ENCODE measurements at places on chromosomes 7 and 10.

GRCh38 chr10:44929356-44930255, 18.5 kb downstream of the TMEM72 start:
- no peak for DNase-seq

DNA sequence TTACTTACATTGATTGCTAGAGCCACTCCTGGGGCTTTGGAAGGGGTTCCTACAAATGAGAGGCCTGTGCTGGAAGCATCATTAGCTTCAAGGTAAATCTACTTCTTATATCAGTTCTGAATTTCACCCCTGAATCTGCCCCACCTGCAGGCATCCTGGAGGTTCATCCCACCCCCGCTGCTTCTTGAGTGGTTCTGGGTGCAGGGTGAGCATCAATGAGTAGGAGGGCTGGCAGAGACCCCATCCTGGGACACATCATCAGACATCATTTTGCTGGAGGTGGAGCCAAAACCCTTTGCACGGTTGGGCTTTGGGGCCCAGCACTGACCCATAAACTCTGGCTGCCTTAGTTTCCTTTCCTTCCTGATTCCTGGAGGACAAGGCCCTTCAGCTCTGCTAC, 143.7 kb downstream of the PTPN20 start:
- DNase-seq: no peak

DNA sequence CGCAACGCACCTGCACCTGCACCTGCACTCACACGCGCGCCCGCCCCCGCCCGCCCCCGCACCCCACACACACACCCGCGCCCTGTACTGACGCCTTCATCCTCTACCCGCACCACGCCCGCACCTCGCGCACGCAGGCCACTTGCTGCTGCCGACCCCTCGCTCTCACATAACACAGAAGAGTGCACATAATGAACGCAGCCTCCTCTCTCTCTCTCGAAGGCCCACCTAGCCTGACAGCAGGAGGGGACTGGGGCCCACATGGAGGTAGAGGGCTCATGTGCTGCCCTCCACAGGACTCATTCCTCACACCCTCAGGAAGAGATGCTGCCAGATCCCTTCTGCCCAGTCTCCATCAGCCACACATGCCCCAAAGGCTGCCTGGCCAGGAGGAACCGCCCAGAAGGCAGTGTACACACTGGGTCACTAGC, 432 bp upstream of the CAMK2B start:
- no peak for DNase-seq

DNA sequence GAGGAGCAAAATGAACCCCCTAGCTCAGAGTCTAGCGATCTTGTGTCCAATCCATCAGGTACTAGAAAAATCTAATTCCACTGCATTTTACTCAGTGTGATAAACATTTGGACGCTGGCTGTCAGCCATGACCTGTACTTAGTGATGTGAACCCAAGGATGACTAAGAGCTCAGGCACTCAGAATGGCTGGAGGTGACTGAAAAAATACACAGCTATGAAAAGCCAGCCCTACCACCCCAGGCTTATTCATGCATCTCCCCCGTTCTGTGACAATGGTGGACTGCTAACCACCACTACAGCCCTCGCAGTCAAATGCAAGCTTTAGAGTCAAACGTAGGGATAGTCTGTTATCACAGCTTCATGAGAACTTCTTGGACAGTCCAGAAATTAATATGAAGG, 14.9 kb downstream of the AFAP1L2 start:
- DNase-seq: peak; percentile 54

DNA sequence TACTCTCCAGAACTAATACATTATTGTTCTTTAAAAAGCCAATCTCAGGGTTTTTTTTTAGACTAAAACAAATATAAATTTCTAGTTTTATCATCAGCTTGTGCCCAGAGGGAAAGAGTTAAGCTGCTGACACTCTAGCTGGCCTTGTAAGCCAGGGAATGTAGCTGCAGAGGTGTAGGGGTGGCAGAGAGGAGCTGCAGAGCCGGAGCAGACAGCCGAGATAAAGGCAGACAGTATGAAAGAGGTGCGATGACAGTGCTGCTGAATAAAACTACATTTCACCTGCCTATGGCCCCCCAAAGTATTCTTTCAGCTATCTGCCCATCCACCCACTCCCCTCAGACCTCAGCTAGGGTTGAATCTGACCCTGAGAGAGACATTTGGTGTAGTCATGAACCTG, 653.7 kb upstream of the ZWINT start:
- no peak for DNase-seq
